Fibroblast of skin of scalp (primary cell): ENCODE measurements at places on chromosomes 2 and 18.

DNA sequence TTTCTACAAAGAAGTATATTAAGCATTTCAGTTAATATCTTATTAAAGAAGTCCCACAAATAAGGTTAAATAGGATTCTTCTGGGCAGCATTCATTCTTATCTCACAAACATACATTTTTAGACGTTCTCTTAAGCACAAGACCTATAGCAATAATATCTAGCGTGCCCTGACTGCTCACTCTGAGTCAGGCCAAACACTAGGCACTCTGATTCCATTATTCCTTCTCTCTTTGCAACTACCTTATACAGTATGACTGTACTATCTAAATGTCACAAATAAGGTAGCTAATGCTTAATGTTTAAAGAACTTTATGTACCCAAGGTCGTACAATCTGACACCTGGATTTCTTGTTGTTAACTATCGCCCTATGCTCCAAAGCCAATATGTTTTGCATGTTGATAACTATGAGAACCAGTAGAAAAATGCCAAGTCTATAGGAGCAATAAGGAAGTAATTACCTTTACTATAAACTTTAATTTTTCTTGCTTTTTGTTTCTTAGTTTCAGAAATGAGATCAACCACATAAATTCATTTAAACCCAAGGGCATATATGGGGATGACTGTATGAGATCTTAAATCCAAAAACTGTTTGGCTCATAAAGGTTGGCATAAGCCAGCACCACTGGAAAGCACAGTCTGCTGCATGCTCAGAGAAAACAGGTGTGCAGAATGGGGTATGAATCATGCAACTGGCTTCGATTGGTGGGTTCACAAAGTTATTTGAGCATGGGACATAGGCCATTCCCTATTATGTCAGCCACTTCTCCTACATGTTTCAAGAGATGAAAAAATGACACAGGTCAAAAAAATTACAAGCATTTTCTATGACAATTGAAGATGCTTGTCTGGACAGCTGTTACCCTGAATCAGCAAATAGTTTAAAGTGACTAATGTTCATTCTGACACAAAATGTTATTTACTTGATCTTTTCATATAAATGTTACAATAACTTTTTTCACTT lies 352.0 kb downstream of the IRS1 start:
- DNase-seq: peak; percentile 79

GRCh38 chr2:205427112-205427511 lies 255.2 kb upstream of the NRP2 start:
- peak; percentile 90 for DNase-seq

- no peak for DNase-seq
Measured at GRCh38 chr2:148607566-148607965, 37.0 kb upstream of the EPC2 start.

- no peak for DNase-seq
Measured at GRCh38 chr2:71679491-71679890, 226.1 kb downstream of the DYSF start.

DNA sequence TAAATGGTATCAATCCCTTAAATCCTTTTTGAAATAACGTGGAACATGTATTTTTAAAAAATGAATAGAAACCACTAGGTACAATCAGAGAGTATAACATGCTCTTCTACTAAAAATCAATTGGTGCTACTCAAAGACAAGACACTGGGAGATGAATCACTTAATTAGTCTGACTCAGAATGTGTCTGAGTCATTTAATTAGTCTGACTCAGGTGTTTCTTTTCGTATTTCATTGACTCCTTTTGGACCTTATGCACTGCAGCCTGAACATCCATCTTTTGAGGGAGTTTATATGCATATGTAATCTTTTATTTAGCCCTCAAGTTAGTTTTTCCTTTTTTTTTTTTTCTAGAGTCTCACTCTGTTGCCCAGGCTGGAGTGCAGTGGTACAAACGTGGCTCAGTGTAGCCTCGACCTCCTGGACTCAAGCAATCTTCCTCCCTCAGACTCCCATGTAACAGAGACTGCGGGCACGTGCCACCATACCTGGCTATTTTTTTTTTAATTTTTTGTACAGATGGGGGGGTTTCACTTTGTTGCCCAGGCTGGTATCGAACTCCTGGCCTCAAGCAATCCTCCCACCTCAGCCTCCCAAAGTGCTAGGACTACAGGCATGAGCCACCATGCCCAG lies 26.5 kb downstream of the PPP4R3B start:
- DNase-seq: peak; percentile 47

- DNase-seq: no peak
Measured at GRCh38 chr2:53442093-53442492, 325.5 kb upstream of the CHAC2 start.
